ENCODE measurements at places on chromosomes 11 and 22.

DNA sequence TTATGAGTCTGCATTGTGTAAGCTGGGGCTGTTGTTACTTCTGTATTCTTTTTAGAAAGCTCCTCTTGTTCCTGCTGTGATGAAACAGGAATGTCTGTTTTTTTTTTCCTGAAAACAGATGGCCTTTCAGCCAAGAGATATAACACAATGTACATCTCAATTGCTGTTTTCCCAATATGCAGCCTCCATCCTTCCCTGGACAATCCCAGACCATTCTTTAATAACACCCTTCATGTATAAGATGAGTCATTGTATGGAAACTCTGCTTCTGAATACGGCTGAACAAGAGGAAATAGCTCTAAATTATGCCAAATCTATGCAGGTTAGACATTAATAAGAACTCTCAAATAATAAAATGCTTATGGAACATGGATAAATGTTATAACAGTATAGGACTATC, 60.2 kb upstream of the LRRC4C start:
- no peak for DNase-seq

GRCh38 chr11:86460461-86461385, 86.0 kb downstream of the CCDC81 start:
- DNase-seq: no peak

- no peak for DNase-seq
Measured at GRCh38 chr11:102252339-102252891, 64.9 kb upstream of the BIRC3 start.

DNA sequence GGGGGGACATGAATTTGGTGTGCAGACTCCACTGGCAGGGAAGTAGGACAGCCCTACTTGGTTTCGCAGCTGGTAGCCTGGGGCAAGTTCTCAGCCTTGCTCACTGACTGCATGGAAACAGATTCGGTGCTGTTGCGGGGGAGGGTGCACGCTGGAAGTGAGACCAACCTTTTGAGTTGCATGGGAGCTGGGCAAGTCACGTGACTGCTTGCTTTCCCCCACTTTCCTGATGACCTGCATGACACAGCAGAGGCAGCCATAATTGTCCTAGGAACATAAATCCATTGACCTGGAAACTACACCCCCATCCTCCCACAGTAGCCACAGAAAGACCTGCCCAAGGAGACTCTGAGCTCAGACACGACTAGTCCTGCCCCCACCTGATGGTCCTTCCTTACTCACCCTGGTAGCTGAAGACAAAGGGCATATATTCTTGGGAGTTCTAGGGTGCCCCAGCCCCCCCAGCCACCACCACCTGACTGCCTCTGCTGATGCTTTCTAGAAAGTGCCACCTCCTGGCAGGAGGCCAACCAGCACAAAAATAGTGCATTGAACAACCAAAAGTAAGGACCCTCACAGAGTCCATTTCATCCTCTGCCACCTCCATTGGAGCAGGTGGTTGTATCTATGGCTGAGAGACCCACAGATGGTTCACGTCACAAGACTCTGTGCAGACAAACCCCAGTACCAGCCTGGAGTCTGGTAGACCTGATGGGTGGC, 4.1 kb upstream of the HBG2 start:
- no peak for DNase-seq

DNA sequence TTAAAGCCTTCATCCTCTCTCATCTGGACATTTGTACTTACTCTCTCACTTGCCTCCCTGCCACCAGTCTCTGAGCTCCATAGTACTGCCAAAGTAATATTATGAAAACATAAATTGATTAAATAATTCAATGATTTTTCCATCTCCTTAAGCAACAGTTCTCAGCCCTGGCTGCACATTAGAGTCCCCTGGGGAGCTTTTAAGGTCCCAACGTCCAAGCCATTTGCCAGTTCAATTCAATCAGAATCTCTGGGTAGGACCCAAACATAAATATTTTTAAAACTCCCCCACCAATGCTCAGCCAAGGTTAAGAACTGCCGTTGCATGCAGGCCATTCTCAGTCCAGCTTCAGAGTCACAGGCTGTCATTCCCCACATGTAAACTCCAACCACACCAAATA, 114.4 kb upstream of the BMAL1 start:
- DNase-seq: no peak

- DNase-seq: no peak
Measured at GRCh38 chr11:93407777-93408401, 77.3 kb downstream of the DEUP1 start.

- no peak for DNase-seq
Measured at GRCh38 chr11:7630002-7630401, 43.3 kb downstream of the CYB5R2 start.

DNA sequence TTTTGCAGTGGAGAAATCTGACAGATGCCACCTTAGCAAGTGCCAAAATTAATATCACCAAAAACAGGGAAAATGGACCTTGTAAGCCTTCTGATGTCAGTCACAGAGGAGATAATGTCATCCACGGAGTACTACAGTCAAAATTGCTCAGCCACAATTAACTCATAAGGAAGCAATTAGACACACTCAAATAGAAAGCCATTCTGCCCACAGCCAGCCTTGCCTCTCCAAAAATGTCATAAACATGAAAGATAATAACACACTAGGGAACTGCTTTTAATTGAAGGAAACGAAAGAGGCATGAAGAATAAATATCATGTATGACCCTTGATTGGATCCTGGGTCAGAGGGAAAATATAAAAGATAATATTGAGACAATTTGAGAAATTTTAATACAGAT, 505.6 kb upstream of the API5 start:
- no peak for DNase-seq

- no peak for DNase-seq
Measured at GRCh38 chr11:48008951-48009270, 28.6 kb downstream of the PTPRJ start.

DNA sequence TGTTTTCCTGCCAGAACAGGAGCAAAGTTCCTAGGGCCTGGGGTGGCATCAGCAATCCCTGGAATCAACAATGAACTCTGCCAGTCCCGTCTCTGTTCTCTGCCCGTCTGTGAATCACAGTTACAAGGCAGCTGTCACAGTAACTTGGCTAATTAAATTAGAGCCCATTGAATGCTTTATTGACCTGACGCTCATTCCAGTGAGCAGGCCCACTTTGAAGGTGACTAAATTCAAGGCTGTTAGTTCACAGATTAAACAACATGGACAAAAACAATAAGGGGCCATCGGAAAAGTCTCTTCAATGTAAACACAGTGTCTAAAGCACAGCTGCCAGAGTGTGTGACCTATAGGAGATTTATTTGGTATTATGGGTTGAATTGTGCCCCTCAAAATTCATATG, 17.7 kb upstream of the TMPRSS5 start:
- DNase-seq: no peak

DNA sequence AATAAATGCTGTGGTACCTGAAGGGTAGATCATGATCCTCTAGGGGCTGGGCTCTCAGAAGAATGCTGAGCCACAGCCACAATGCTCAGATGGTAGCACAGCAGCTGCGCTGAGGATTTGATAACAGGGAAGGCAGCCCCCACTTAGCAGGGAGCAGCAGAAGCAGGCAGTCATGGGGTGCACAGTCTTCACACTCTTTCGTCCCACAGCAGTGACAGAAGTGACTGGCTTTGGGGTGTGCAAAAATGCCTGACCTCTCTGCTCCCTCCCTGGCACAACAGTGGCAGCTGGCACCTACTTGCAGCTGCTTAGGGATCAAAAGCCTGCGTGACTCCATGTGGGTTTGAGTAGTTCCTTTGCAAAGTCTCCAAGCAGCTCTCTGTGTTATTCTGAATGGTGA, 1349.8 kb upstream of the RAG2 start:
- no peak for DNase-seq

DNA sequence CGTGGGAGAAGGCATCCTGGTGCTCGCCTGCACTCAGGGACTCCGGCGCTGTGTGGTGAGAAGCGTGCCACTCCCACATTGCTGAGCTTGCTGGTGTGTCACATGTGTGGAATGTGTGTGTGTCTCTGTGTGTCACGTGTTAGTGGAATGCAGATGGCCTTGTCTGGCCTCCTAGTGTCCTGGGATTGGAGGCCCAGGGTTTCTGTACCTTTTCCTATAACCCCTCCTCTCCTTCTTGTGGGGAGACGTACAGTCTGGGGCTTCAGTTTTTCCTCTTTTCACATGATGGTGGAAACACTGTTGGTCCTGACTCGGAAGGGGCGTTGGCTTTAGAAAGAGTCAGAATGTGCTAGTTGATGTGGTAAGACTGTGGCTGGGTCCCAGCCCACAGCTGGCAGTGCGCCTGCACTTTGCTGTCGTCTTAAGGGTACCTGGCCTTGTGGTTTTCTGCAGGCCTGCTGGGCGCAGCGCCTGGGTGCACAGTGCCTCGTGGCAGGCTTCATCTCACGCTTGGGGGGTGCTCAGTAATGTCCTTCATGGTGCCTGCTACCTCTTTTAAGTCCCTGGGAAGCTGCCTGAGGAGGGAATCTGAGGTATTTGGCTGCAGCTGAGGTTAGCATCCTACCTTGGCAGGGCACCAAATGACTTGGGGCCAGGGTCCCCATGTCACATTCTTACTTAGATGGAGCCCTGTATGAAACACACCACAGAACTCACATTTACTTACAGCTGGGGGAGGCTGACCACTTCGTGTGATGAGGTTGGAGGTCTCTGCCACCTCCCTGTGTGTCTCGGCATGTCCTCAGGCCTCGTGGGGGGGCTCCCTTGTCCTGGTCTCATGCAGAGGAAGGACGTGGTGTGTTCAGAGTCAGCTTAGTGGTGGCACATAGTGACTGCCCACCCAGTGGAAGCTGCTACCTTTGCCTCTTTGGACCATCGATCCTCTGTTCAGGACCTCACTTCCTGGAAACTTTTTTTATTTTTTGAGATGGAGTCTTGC, 61.9 kb downstream of the MED15 start:
- peak; percentile 42 for DNase-seq

DNA sequence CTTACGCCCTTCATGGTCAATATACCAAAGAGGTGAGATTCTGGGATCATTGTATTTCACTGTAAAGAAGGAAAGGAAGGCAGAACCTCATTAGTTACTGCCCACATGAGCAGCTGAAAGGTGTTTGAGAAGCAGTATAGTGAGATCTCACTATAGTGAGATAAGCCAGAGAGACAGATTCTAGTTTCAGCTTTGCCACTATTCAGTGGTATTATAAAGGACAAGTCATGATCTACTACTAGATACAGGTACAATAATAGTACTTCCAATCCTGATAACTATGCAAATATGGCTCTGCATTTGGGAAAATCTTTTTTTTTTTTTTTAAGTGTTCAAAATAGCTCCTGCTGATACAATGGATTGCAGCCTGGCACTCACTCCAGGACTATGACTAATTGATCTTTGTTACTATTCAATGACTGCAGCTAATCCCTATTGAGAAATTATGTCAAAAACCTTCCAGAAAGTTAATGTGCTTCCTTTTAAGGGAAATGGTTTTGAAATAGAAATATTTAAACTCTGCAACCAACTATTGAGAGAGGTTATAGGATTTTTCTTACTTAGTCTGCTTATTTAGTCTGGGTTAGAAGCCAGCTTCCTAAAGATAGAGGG, 8.3 kb upstream of the DLAT start:
- DNase-seq: peak; percentile 18

DNA sequence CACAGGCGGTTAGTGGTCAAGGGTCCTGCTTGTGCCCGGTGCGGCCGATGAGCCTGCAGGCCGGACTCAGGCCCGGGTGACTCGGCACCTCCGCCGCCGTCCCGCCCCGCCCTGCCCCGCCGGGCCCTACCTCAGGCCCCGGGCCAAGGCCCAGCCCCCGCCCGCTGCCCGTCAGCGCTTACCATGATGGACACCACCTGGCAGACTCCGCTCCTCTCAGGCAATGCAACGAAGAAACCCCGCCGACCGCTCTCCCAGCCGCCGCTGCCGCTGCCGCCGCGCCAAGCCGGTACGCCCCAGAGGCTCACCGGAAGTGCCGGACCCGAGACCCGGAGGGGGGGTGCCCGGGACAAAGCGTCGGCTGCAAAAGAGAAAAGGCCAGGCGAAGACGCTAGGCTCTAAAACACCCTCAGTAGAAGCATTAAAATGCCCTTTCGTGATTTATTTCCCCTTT, at the start of gene UFD1:
TSS of gene UFD1 (minus strand) at position 293 of the 454 bp plus-strand sequence. CDS start at position 185, 108 bp downstream.
- peak; percentile 88 for DNase-seq

DNA sequence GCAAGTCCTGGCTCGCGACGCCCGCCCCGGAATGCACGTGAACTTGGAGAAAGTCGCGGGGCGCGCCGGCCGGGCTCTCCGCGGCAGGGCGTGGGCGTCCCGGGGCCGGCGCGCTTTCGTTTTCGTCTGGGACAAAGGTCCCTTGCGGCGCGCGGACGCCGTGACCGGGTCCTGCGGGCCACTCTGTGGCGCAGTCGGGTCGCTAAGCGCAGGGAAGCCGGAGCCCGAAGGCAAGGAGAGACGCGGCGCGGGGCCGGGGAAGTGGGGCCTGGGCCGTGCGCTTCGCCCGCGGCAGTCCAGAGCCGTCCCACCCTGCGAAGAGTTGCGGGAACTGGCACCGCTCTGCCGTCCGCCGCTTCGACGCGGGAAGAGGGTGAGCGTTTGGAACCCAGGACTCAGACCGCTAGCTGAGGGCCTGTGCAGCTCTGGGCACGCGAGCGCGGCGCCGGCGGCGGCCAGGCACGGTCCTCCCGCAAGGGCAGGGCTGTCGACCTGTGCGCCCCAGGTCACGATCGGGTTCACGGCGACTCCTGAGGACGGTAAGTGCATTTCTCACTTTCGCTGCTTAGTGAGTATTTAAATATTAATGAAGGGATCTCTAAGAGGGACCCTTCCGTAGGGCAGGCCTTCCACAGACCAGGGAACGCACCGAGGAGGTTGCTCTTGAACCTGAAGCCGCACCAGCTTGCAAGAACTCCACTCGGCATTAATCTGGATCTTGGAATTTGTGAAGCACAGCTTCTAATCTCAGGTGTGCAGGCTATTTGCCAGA, 78.0 kb upstream of the PPARA start:
- peak; percentile 68 for DNase-seq

GRCh38 chr11:105524286-105524685, 85.6 kb upstream of the GRIA4 start:
- DNase-seq: no peak

Measured in body of pancreas (tissue), 4 donors.